ENCODE measurements at places on chromosomes 4 and X.

GRCh38 chr4:175747250-175747649 is 64.8 kb downstream of the GPM6A start:
- DNase-seq: no peak

DNA sequence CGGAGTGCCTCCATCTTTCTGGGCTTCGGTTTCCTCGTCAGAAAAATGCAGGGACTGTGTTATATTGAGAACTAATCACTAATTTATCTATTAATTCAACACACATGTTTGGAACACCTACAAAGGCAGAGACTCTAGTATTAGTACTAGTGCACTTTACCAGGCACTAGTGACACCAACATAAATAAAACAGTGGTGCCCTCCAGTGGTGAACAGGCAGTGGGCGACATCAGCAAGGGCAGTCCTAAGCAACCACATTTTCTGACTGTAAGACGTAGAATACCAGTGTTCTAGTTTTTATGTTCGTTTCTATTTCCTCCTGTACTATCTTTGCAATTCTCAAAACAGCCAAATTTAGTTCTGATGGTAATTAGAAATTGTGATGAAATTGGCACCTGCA is 69.1 kb upstream of the UCP1 start:
- DNase-seq: peak; percentile 22

- no peak for DNase-seq
Measured at GRCh38 chr4:3479358-3480101, 16.4 kb downstream of the DOK7 start.

- DNase-seq: peak; percentile 65
Measured at GRCh38 chr4:114384629-114385028, 214.0 kb upstream of the UGT8 start.

DNA sequence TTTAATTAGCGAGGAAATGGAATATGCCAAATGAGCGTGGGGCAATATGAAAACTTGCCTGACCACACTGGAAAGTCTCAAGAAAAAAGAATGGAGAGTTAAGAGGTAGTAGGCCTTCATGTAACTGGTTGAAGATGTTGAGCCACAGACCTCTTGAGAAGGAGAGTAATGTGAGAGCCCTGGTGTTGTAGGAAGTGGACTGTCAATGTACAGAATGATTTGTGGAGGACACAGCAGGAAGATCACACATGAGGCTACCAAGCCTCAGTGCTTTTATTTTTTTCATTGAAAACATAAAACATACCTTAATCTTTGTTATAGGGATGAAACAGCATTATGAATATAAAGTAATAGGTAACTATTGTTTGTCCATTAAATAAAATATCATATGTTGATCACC is 331.6 kb downstream of the UNC5C start:
- no peak for DNase-seq

GRCh38 chrX:23554304-23554703 is 113.0 kb upstream of the PRDX4 start:
- DNase-seq: peak; percentile 31

DNA sequence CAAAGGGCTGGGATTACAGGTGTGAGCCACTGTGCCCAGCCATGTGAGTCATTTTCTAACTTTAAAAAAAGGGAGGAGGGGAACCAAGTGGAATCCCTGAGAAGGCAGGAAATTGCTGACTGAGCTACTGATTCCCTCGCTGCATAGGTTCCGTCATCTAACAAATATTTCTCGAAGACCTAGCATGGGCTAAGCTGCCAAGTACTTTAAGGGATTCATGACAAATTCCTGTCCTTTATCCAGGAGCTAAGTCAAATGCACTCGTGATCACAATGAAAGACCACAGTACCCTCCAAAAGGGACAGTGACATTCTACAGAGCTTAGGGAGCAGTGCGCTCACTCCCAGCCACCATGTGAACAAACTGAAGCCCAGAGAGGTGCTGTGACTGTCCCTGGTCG is 33.2 kb upstream of the MAN2B2 start:
- no peak for DNase-seq

- DNase-seq: no peak
Measured at GRCh38 chrX:15598026-15598425, 2.7 kb downstream of the ACE2 start.

DNA sequence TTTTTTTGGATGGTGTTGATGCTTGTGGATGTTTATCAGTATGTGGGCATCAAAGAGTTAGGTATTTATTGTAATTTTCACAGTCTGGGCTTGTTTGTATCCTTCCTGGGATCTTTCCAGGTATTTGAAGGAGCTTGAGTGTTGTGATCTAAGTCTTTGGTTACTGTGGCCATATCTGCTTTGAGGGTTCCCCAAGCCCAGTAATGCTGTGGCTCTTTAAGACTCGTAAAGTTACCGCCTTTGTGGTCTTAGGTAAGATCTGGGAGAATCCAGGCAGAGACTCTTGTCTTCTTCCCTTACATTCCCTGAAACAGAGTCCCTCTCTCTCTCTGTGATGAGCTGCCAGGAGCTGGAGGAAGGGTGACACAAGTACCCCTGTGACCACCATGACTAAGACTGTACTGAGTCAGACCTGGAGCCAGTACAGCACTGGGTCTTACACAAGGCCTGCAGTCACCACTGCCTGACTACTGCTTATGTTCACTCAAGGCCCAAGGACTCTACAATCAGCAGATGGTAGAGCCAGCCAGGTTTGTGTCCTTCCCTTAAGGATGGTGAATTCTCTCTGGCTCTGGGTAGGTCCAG is 62.2 kb downstream of the FMR1NB start:
- peak; percentile 29 for DNase-seq

GRCh38 chrX:10106806-10107205 is 50.0 kb upstream of the CLCN4 start:
- DNase-seq: no peak

DNA sequence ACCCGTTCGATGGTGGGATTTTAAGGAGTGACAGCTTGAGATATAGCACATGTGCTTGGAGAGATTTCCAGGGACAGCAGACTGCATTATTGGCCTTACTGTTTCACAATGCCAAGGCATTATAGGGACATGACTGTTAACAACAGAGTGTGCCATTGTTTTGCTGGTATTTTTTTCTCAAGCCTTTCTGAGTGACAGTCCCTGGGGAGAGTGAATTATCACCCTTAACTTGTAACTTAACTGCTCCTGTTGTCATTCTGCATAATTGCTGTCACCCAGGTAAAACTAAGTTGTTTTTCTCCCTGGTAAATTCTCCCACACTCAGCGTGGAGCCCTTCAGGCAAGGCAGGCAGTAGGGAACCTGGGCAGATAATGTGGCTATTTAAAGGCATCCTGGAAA is 989.2 kb upstream of the LCORL start:
- no peak for DNase-seq

GRCh38 chrX:40573763-40574162 is 7.0 kb upstream of the ATP6AP2 start:
- peak; percentile 15 for DNase-seq

GRCh38 chr4:140149846-140150635 is 3.9 kb downstream of the MAML3 start:
- peak; percentile 34 for DNase-seq

- DNase-seq: no peak
Measured at GRCh38 chr4:8738471-8738931, 133.1 kb downstream of the HMX1 start.

DNA sequence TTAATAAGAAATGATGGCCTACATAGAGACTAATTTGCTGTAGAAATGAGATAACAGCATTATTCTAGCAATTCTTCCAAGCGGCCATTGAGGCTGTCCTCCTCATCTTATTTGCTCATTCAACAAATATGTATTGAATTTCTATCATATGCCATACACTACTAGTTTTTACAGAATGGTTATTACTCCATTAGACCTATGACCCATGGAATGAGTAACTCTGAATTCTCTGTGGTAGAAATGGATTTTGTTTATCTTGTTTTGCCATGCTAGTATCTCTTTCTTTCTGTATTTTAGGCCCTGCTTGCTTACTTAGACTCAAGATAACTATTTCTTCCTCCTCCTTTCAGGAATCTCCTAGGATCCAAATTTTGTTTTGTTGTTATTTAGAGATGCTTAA is 103.5 kb downstream of the RPA4 start:
- peak; percentile 6 for DNase-seq

- no peak for DNase-seq
Measured at GRCh38 chrX:135914404-135914803, 20.9 kb downstream of the SAGE1 start.

DNA sequence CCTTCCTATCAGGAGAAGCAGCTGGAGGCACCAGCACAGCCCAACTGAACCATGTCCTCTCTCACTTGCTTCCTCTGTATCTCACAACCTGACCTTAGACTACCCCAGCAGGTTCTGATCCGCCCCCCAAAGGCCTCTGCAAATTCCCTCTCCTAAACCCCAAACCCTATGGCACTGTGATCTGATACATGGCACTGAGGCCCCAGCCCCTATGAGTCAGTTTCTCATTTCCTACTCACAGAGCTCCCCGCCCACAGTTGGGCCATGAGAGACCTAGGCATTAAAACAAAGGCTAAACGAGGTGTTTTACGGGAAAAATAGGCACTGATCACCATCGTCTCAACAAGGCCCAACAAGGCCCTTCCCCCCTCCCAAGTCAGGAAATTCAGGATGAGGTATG is 19.1 kb downstream of the SASH3 start:
- no peak for DNase-seq

GRCh38 chr4:181524499-181524898 is 718.7 kb upstream of the TENM3 start:
- DNase-seq: no peak

- DNase-seq: no peak
Measured at GRCh38 chr4:112378858-112379257, 81.7 kb downstream of the ALPK1 start.

- no peak for DNase-seq
Measured at GRCh38 chrX:2715066-2715600, 24.0 kb downstream of the CD99 start.

DNA sequence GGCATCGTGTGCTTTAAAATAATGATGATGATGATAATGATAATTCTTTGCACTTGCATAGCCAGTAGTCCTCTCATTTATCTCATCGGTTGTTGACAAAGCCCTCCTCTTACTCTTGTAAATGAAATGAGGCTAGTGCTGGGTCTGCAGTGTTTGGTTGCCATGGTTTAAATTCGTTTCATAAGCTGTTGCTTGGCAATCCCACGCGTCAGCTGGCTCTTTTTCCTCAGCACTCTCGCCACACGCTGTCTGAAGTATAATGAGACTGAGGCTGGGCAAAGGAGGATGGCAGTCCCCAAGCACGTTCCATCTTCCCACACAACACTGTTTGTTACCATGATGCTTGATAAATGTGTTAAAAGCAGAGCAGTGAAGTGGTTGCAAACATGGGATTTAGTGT is 15.5 kb downstream of the PAGE4 start:
- no peak for DNase-seq

DNA sequence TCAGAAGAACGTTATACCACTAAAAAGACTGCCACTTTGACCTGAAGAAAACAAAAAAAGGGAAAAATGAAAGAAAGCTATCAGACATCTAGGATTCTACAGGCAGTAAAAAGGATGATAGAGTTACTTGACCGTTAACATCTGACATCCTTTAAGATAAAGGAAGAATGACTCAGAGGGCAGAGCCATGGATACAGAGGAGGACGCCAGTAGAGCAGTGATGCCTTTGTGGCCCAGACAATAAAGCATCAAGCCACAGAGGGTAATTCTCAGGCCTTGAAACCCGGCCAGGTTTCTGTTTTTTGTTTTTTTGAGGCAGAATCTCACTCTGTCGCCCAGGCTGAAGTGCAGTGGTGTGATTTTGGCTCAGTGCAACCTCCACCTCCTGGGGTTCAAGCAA is 9.5 kb upstream of the BEX1 start:
- DNase-seq: no peak

- DNase-seq: no peak
Measured at GRCh38 chrX:133983974-133984845, 1.2 kb downstream of the GPC3 start.

GRCh38 chrX:110037178-110037577 is 34.3 kb downstream of the TMEM164 start:
- no peak for DNase-seq

GRCh38 chr4:105145903-105146275 is 787 bp upstream of the TET2 start:
- no peak for DNase-seq

- DNase-seq: peak; percentile 16
Measured at GRCh38 chrX:151505796-151506195, 57.7 kb upstream of the PASD1 start.

DNA sequence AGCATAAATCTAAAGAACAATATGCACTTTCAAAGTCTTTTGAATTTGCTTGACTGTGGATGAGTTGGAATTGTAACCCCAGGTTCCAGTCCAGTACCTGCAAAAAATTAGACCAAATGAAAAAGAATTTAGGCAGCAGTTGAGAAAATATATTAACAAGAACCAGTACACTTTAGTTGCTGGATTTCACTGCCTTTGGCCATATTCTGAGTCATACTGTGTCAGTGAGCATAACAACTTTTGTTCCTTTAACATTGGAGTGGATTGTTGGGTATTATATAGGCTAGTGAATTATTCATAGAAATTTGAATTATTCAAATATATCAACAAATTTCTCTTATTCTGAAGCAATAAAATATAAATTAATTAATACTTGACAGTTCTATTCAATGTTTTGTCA is 101.5 kb upstream of the SMAD1 start:
- no peak for DNase-seq

- DNase-seq: peak; percentile 29
Measured at GRCh38 chr4:57065730-57066482, 44.3 kb downstream of the IGFBP7 start.

- DNase-seq: no peak
Measured at GRCh38 chr4:6200922-6201362, 593 bp upstream of the JAKMIP1 start.

GRCh38 chr4:152677117-152677516 is 2.7 kb downstream of the TMEM154 start:
- no peak for DNase-seq

GRCh38 chr4:124754681-124755080 is 42.1 kb upstream of the ANKRD50 start:
- peak; percentile 60 for DNase-seq

DNA sequence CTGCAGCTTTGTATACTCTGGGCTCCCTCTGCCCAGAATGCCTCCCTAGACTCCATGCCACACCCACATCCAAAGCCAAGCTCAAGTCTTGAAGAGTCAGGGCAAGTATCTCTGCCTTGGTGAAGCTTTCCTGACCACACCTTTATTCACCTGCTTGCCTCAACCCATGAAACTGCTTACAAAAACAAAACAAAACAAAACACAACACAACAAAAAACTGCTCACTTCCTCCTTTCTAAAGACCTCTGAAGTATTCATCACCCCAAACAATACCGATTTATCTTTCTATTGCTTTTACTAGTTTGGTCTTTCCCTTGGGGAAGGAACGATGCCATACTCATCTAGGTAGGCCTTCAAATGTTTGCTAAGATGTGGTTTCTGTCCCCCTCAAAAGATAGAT is 45.0 kb downstream of the TMEM165 start:
- no peak for DNase-seq

GRCh38 chrX:131217989-131218388 is 71.1 kb downstream of the IGSF1 start:
- DNase-seq: no peak

DNA sequence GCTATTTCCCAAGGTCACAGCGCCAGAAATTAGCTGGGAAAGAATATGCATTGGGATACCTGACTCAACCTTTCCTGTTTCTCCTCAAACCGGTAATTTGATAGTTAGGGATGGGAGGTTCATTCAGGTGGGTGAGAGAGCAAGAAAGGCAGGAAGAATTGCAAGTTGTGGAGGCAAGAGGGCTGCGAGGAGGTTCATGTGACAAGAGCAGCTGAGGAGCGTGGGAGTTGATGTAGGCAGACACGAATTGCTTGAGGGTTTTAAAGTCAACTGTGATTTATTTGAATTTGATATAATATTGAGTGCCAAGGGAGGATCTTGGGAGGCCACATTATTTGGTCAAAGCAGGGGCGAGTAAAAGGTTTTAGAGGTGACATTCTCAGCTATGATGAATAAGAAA is 329.0 kb downstream of the STIM2 start:
- no peak for DNase-seq

- DNase-seq: peak; percentile 11
Measured at GRCh38 chrX:153582896-153583295, 16.0 kb downstream of the CCNQ start.

Data from fibroblast of skin of scalp (primary cell).